ENCODE measurements at places on chromosomes 1 and 21.

- no peak for DNase-seq
Measured at GRCh38 chr1:79760531-79760930, 754.0 kb upstream of the ADGRL4 start.

- DNase-seq: no peak
Measured at GRCh38 chr21:27596196-27596595, 629.3 kb upstream of the ADAMTS5 start.

DNA sequence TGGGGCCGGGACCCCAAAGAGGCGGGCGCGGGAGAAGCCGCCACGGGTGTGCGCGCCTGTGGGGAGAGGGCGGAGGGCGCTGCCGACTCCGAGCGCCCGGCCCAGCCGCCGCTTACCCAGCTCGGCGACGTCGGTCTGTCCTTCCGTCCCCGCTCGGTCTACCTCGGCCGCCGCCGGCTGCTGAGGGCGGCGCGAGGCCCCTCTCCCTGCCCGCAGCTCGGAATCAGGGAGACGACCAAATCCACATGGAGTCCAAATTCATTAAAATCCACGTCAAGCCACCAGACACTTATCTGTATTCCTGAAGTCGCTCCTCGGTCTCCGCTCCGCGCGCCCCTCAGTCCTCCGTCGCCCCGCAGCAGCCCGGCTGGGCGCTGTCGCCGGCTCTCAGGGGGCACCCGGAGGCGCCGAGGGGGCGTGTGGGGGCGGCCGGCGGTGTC is 637 bp downstream of the PLXNA2 start:
- DNase-seq: no peak

- DNase-seq: no peak
Measured at GRCh38 chr21:42401154-42401553, 2.5 kb upstream of the UBASH3A start.

- DNase-seq: no peak
Measured at GRCh38 chr1:52192436-52192835, 50.5 kb downstream of the ZFYVE9 start.

DNA sequence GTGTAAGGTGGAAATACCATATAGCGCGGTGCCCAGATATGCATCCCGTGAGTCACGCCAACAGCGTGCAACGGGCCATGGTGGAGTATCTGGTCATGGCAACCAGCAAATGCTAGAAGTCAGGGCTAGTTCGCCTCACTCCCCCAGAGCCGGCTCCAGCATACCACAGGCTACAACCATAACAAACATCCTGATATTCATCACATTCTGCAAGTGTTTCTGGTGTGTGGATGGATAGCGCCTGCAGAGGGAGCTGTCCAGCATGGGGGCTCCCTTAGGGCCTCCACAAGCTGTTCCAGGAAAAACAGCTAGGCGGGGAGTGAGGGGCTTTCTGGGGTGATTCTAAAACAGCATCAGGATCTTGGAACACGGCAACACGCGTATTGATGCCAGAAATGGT is 6.8 kb downstream of the C1orf198 start:
- peak; percentile 56 for DNase-seq

- DNase-seq: no peak
Measured at GRCh38 chr1:221276896-221277409, 397.7 kb downstream of the HLX start.

GRCh38 chr1:157367870-157368269 is 184.4 kb downstream of the FCRL5 start:
- no peak for DNase-seq

- DNase-seq: no peak
Measured at GRCh38 chr1:43431676-43432075, 22.1 kb downstream of the HYI start.

DNA sequence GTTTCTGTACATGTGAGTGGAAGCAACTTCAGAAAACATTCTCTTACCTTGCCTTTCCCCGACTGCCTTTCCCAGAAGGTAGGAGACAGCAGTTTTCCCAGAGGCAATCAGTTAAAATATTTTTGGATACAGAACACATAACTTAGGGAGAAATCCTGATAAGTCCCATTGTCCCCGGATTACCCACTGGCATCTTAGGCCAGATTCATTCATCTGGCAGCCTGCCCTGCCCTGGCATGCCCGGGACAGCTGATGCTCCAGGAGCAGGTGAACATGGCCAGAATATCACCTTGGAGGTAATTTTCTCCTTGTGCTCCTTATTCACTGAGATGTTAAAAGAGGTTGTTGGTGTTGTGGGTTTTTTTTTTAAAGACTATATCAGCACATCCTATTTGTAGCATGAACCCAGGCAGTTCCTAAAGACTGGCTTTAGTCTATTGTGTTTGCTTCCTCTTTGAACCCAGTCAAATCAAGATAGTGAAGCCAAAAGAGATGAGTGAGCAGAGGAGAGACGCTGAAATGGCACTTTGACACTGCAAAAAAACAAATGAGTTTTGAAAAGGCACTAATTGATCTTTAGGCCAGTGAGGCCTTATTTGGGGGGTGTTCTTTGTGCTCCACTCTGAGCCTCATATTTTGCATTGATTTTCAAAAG is 139.6 kb downstream of the PLPP3 start:
- DNase-seq: no peak

DNA sequence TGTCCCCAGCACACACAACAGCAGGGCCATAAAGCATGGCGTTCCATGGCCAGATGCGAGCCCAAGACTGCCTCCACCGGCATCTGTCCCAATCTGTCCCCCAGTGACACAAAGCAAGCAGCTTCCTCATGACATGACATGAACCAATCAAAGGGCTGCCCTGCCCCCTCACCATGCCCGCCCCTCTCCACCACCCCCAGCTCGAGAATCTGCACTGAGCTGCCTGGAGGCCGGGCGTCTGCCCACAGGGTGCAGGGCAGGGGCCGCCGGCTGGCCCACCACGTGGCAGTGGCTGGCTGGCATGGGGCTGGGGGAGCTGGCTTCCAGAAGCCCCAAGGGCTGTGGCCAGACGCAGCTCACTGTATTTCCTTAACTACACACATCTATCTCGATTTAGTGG is 27.8 kb downstream of the WNT9A start:
- DNase-seq: peak; percentile 73

GRCh38 chr1:3130268-3130667 is 61.3 kb downstream of the PRDM16 start:
- DNase-seq: no peak

- DNase-seq: no peak
Measured at GRCh38 chr21:45972716-45973474, 8.7 kb upstream of the COL6A1 start.

- DNase-seq: peak; percentile 42
Measured at GRCh38 chr1:202642619-202643291, 67.5 kb downstream of the SYT2 start.

DNA sequence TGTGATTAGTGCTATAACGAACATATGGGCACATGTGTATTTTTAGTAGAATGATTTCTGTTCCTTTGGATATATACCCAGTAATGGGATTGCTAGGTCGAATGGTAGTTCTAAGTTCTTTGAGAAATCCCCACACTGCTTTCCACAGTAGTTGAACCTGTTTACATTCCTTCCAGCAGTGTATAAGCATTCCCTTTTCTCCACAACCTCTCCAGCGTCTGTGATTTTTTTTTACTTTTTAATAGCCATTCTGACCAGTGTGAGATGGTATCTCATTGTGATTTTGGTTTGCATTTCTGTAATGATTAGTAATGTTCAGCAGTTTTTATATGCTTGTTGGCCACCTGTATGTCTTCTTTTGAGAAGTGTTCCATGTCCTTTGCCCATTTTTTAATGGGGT is 81.8 kb upstream of the SLC44A3 start:
- no peak for DNase-seq

DNA sequence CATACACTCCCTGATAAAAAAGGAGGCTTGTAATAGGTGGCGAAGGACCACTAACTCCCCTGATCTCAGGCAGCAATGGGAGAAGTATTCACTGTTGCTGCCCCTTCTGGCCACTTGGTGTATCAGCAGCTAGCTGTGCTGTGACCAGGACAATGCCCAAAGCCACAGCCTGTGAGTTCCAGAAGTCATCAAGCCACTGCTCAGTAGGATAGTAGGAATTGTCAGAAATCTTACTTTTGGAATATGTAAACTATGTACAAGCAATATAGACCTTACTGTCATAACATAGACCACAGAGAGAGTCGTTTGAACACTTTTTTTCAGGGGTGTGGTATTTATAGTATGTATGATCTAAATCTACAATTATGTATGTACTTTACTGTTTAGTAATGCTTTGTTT is 248.3 kb upstream of the CAMK1G start:
- DNase-seq: peak; percentile 82

DNA sequence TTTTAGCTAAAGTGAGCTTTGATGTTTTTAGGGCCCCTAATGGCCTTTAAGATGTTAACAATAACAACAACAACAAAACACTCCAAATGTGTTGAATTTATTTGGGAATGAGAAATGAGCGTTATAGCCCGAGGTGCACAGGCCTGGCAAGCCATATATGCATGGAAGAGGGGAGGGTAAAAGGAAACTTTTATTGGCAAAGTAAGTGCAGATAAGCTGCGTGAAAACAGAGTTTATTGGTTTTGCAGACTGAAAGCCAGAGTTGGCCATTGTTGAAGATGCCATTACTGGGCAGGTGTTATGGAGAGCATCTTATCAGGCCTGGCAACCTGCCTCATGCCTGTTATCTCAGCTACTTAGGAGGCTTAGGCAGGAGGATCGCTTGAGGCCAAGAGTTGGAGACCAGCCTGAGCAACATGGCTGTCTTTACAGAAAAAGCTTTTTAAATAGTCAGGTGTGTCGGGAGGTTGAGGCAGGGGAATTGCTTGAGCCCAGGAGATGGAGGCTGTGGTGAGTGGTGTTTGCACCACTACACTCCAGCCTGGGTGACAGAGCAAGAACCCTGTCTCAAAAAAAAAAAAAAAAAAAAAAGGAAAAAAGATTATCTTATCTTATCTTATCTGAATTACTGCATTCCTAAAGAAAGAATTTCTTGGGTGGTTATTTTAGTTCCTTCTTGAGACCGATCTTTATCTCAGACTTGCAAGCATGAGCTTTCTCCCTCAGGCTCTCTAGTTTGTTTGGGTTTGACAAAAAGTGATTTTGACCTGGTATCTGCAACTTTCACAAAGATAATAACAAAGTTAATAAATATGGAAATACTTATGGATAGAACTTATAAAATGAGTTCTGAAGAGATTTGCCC is 1.7 kb downstream of the PATJ start:
- DNase-seq: no peak

DNA sequence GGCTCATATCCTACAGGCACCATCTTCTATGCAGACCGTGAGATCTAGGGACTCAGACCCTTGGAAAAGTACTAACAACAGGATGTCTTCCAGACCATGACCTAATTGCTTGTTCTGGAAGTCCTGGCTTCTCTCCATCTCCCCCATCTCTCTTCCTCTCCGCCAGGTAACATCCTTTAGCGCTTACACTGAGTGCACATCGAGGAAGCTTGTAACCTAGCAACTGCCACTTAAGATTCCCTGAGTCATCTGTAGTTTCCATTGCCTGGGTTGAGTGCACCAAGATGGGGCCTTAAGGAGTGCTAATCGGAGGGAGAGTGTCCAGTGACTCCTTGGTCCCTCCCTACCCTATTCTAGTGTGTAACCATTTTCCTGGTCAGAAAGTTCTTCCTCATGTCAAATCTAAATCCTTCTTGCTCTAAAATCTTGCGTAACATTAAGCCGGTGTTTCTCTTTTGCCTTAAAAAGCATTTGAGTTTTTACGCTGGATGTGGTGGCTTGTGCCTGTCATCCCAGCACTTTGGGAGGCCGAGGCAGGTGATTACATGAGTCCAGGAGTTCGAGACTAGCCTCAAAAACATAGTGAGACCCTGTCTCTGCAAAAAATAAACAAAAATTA is 9.7 kb downstream of the KLHDC8A start:
- DNase-seq: no peak

DNA sequence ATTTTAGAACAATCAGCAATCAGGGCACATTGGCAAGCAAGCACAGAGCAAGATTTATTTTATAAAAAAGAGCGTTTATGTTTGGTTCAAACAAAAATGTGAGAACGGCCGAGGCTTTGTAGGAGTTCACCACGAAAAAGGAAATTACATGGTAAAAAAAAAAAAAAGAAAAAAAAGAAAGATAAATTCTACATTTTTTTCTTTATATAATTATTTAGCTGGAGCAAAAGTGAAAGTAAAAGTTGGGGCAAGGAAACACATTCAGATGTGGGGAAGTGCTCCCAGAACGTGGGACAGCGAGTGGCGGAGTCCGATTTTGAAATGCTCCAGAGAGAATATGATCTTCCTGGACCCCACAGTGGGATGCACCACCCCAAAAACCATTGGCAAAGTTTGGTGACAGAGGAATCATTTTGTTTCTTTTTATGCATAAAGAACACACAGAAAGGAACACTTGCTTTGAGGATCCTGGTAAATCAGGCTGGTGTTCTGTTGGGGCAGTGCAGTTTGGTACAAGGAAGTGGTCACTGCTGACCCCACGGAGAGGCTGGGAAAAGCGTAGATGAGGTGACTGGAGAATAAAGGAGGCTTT is 16.3 kb upstream of the ATP5PO start:
- DNase-seq: no peak

- no peak for DNase-seq
Measured at GRCh38 chr21:28445141-28445830, 547.4 kb downstream of the LTN1 start.

- DNase-seq: no peak
Measured at GRCh38 chr1:48757363-48757762, 19.3 kb downstream of the BEND5 start.

GRCh38 chr1:23423415-23424292 is 894 bp downstream of the TCEA3 start:
- peak; percentile 80 for DNase-seq

DNA sequence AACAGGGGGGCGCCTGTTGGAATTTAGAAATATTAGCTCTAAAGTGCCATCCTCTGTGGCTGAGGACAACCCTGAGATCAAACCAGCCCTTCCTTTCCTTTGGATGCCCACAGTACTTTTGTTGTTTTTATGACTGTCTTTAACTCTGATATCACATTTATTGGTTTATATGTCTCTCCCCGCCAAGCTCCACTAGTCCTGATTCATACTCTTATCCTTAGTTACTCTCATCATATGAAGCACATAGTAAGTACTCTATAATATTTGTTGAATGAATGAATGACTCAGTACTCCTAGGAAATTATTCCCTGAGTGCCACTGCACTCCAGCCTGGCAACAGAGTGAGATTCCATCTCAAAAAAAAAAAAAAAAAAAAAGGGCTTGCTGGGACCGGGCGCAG is 22.6 kb upstream of the NRDC start:
- no peak for DNase-seq

- DNase-seq: peak; percentile 13
Measured at GRCh38 chr1:30334767-30335166, 388.6 kb downstream of the MATN1 start.

DNA sequence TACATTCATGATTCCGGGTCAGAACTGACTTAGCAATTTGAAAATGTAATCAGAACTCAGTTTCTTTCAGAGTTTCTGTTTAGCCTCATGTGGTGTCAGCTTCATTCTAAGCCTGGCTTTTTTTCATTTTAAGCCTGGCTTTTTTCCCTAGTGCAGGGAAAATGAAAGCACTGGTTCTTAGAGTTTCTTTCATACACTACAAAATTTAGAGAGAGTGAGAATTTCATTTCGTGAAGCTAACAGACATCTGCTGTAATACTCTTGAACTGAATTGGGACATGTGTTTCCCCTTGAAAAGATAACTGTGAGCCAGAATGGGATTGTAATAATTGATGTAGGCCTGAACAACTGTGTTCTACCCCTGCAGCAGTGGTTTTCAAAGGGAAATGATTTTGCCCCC is 95.3 kb upstream of the KIAA0040 start:
- no peak for DNase-seq

GRCh38 chr1:248807067-248807737 is 18.5 kb downstream of the SH3BP5L start:
- DNase-seq: peak; percentile 65

GRCh38 chr1:232226197-232226712 is 403.7 kb downstream of the SIPA1L2 start:
- DNase-seq: peak; percentile 35

Data from iPS-NIHi11 (cell line).